Lower lobe of right lung (tissue), 2 donors: ENCODE measurements at places on chromosomes 16 and 17. TPM values are rescaled to one million over a fixed set of nuclear protein-coding genes. Genes with fewer than 3 reads are reported as not detected.
A peak's percentile ranks its signal among the peaks of the same experiment; 100 is the strongest.

GRCh38 chr17:6989779-6990178, 6.1 kb upstream of the ALOX12 start:
- no peak for DNase-seq

DNA sequence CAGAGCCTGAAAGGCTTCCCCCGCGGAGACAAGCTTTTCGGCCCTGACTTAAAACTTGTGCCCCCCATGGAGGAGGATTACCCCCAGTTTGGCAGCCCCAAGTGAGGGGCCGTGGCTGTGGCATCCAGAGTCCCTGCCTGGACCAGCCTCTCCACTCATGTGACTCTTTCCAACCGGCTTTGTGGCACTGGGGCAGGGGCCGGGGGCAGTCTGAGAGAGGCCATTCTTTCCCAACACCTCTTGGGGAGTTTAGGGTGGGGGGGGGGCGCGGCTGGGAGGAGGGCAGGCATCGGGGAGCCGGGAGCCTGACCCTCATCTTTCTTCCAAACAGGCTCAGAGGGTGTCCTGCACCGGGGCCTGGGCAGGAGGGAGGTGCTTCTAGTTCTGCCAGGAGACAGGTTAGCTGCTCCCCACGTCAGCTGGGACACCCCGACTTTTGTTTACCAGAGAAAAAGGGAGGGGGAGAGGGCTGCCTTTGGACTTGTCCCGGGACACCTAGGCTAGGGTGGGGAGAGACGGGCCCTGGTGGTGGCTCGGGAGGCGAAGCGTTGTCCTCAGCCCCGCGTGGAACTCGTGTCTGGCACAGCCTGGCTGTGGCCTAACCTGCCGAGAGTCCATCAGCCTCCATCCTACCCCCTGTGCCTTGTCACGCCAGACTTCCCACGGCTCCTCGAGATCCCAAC, 7.3 kb upstream of the SERPINF1 start:
- DNase-seq = no peak

DNA sequence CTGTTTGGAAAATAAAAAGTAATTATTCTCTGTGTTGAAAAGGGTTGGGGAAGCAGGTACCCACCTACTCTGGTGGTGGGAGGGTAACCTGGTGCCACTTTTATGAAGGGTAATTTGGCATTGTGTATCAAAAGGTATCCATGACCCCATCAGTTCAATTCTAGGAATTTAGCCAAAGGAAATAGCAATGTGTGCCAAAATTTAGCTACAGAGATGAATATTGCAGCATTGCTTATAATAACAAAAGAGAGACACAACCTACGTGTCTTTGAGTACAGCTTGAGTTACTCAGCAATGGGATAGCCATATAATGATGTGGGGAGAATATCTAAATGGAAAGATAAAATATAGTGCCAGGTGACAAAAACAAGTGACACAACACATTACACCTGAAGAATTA, 170.7 kb downstream of the NTN1 start:
- no peak for DNase-seq

- peak; percentile 84 for DNase-seq
These were observed 4.9 kb upstream of the ASGR1 start for GRCh38 chr17:7184091-7184488.

DNA sequence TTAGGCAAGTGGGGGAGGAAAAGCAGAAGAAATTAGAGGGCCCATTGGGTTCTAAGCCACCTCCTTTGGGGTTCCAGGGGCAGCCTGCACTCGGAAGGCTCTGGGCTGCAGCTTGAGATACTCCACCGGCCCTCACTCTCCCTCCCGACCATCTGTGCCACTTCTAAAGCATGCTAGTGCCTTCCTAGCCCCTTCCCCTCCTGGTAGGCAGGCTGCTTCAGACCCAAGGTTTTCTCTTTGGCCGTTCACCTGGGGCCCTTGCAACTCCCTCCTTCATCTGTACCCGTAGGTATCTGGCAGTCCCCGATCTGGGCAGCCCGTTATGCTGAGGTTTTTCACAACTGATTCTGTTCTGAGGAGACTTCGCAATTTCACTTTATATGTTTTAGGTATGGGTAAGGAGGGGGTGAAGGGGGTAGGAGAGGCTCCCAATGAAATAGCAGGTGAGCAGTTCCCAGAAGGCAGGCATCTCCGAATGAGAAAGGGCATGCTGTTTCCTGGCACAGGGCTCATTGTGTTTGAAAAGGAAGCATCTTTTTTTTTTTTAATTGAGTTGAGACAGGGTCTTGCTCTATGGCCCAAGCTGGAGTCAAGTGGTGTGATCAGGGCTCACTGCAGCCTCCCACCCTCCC, 98.7 kb downstream of the RAB11FIP4 start:
- DNase-seq = no peak

- no peak for DNase-seq
These were observed 2.8 kb downstream of the HAGH start for GRCh38 chr16:1823821-1824220.

DNA sequence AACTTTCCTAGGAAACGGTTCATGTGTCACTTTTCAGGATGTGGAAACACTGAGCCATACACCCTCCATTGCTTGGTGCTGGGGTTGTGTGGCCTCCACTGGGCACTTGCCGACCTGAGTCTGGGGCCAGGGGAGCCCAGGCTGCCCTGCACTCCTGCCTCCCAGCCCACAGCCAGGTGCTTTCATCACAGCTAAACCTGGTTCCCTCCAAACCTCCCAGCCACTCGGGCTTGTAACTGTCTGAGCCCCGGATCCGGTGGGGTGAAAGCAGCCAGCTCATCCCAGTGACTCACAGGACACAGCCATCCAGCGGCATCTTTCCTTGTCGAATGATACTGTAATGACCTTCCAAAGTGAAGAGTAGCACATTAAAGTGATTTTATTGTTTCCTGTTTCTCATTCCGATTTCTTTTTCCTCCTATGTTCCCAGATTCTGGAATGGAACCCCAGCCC, 19.8 kb downstream of the CARHSP1 start:
- no peak for DNase-seq

DNA sequence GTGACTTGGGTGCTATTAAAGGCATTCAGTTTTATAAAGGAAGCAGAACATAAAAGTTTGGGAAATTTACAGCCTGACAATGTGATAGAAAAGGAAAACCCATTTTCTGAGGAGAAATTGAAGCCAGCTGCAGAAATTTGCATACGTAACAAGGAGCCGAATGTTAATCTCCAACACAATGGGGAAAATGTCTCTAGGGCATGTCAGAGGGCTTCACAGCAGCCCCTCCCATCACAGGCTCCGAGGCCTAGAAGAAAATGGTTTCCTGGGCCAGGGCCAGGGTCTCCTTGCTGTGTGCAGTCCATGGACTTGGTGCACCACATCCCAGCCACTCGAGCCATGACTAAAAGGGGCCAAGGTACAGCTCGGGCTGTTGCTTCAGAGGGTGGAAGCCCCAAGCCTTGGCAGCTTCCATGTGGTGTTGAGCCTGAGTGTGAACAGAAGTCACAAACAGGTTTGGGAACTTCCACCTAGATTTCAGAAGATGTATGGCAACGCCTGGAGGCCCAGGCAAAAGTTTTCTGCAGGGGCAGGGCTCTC, 23.9 kb upstream of the TOM1L1 start:
- no peak for DNase-seq

DNA sequence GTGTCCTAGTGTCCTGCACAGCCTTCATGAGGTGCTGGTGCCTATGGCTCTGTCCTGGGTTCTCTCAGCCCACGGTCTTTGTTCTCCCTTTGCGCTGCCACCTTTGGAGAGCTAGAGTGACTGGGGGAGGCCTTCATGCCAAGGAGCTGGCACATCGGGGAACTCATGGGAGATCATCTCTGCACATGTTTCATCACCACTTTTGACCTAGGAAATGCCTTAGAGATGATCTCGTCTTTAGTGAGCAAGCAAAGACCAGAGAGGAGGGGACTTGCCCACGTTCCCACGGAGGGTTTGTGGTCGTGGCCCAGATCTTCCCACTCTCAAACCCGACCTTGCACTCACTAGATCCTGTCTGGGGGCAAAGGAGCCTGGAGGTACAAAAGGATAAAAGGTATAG, 23.5 kb downstream of the TBX4 start:
- DNase-seq = peak; percentile 16

GRCh38 chr17:75783069-75783783, 1.4 kb upstream of the UNK start:
- DNase-seq = no peak

- no peak for DNase-seq
These were observed 9.1 kb downstream of the UNC13D start for GRCh38 chr17:75834928-75835653.

DNA sequence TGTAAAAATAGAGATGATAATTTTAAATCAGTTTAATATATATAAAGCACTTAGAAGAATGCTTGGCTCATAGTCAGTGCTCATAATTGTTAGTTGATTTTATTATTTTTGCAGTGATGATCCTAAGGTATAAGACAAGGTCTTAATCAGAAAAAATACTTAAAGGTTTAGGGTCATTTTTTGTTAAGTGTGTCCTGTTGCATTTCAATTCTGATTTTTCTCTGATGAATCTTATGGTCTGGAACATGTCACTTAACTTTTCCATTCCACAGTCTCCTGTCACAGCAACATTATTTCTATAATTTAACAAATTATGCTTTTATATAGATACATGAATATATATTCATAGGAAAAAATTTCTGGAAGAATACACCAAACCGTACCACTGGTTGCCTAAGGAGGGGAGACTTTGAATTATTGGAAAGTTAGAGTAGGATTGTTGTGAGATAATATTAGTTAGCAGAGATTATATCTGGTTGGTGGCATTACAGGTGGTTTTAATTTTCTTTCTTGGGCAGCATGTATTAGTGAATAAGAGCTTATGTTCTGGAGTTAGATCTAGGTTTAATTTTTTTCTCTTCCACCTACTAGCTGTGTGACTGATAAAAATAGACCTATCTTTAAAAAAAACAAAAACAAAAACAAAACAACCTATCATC, 188.7 kb downstream of the TANC2 start:
- no peak for DNase-seq

GRCh38 chr16:59748531-59748930, 1014.4 kb upstream of the GOT2 start:
- no peak for DNase-seq

GRCh38 chr17:47286198-47286914, 32.7 kb downstream of the ITGB3 start:
- DNase-seq = no peak

GRCh38 chr17:37848690-37849616, 75.3 kb upstream of the TBC1D3K start:
- DNase-seq = no peak

- DNase-seq = peak; percentile 56
These were observed 790 bp downstream of the CRHR1 start for GRCh38 chr17:45784741-45785479.

DNA sequence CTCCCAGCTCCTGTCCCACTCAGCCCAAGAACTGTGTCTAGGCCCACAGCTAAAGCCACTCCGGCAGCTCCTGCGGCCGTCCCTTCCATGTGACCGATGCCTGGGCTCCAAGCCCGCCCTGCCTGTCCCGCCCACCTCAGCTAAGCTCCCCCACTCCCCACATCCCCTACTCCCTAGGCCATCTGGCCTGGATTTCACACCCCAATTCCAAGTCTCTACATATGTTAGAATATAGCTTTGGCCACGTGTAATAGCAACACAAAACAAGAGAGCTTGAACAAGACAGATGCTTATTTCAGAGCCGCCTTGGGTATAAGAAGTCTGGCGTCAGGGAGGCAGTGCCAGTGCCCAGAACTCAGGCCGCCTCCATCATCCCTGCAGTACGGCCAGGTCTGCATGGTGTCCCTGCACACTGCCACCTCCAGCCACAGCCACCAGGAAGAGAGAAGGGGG, 30.0 kb upstream of the USP22 start:
- DNase-seq = no peak

DNA sequence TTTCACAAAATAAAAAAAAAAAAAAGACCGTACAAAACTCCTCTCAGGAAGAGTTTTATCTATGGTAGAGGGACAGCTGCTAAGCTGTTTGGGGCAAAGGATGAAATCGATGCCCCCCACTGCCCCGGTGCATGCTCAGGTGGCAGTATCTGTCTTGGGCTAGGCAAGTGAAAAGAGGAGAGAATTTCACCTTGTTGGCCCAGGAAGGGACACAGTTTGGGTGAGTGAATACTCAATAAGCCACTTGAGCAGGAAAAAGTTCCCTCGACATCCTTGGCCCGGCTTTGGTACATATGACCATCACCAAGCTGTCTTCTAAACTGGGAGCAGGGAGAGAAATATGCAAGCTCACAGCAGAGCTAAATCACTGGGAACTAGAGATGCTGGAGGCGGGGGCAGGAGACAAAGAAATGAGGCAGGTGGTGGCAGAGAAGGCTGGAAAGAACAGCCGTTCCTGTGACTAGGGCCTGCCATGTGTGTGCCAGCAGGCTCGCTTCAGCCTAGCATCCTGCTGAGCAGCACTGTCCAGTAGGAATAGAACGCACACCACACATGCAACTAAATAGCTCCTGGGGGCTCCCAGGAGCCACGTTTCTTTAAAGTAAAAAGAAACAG, 8.2 kb upstream of the EIF1 start:
- no peak for DNase-seq

DNA sequence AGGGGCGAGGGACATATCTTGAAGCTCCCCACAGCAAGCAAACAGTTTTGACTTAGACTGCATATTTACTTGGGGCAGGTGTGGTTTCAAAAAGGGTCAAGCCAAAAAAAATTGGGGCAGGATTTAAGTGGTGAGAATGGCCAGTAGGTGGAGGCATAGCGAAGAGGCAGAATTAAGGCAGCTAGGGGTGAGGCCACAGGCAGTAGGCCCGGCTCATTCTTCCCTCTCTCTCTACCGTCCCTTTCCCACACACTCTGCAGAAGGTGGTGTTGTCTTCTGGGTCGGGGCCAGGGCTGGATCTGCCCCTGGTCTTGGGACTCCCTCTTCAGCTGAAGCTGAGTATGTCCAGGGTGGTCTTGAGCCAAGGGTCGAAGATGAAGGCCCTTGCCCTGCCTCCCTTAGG, 2.6 kb downstream of the SHBG start:
- peak; percentile 48 for DNase-seq

TPSB2 gene
- 168 TPM for total RNA-seq

GP2 gene
- total RNA-seq = 0.18 TPM

SLC13A2 gene
- not detected for total RNA-seq

ESRP2 gene
- 64.5 TPM for total RNA-seq

MYO1D gene
- total RNA-seq = 58.0 TPM

TEKT5 gene
- not detected for total RNA-seq

ABCC12 gene
- total RNA-seq = not detected

C17orf78 gene
- not detected for total RNA-seq

RUNDC3A gene
- total RNA-seq = 0.38 TPM

PRSS21 gene
- 26.5 TPM for total RNA-seq

AGRP gene
- total RNA-seq = 8.5 TPM
